ENCODE measurements at places on chromosomes 4 and X.

- DNase-seq: no peak
Observed at GRCh38 chrX:41029332-41029731, 55.9 kb upstream of the USP9X start.

DNA sequence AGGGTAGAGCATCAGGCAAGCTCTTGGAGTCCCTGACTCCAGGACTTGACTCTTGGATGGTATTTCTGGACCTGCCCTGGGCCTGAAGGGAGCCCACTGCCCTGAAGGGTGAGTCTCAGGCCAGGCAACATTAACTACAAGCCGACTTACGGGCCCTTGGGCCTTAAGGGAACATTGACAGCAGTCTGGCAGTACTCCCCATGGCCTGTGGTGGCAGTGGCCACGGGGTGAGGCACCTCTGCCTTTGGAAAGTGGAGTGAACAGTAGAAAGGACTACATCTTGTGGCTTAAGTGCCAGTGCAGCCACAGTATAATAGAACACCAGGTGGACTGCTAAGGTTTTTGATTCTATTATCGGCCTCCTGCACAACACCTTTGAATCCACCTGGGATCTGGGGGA lies 36.3 kb downstream of the SH3BGRL start:
- DNase-seq: no peak

GRCh38 chrX:142999199-142999701 lies 26.5 kb upstream of the SPANXN4 start:
- no peak for DNase-seq

- no peak for DNase-seq
Observed at GRCh38 chr4:70544279-70544868, 26.0 kb downstream of the AMTN start.

- no peak for DNase-seq
Observed at GRCh38 chrX:31316340-31316991, 244.6 kb upstream of the FTHL17 start.

Data from activated T-cell treated with anti-CD3 and anti-CD28 coated beads for 1 hour (primary cell).